Activated B cell treated with CpG ODN at 0.5 μM for 24 hours (primary cell): ENCODE measurements at places on chromosomes 3 and 15. TPM values are rescaled to one million over a fixed set of nuclear protein-coding genes. Genes with fewer than 3 reads are reported as not detected.

The LRRC49 gene
- total RNA-seq = 0.84 and 1.0 TPM in 2 replicates

The ISLR gene
- total RNA-seq = not detected in 2 replicates

The CPN2 gene
- total RNA-seq = not detected in 2 replicates

The KIAA1143 gene
- total RNA-seq = 35.4 and 43.6 TPM in 2 replicates

The FOXB1 gene
- total RNA-seq = not detected in 2 replicates

The DOCK3 gene
- total RNA-seq = 0.04 and 0.07 TPM in 2 replicates

The ALDH1A2 gene
- total RNA-seq = not detected in 2 replicates
